ENCODE measurements at places on chromosomes 12 and 14. TPM values are rescaled to one million over a fixed set of nuclear protein-coding genes. Genes with fewer than 3 reads are reported as not detected.

Gene NEUROD4
- total RNA-seq, result not detected

Gene PIP4P1
- 32.8 TPM for total RNA-seq

Gene PRR13
- 110 TPM for total RNA-seq

Gene PIWIL1
- 0.08 TPM for total RNA-seq

Gene DLK1
- not detected for total RNA-seq

Gene DCN
- 5.6 TPM for total RNA-seq
